ENCODE measurements at places on chromosomes 6 and 20.

DNA sequence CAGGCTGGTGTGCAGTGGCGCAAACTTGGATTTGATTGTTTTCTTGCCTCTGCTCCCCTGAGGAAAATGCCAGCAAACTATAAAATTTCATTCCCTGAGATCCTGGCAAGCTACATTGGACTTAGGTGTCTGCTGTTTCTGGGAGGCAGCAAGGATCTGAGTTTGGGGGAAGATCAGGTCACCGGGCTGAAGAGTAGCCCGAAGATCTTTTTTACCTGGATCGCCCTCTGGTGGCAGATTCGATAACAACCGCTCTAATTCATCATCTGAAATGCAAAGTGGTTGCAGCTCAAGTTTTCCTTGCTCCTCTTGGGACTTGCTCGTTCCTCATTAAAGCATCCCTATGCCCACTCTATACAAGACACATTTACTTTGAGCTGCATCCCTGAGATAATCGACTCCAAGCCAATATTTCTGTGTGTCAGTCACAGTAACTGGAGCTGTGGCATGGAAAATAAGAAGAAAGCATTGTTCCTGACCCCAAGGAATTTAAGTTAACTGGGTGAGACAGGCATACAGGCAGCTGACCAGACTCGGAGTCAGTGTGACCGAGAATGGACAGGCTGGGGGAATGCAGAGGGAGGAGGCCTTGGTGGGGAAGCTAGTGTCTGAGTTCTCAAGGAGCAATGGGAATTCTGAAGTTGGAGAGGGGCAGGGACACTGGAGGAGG lies 131.8 kb upstream of the PROKR2 start:
- H3K36me3 ChIP-seq: no peaks in the 10 kb centered on the region
- no peak overlapping the region for H3K4me3 ChIP-seq
- H3K27ac ChIP-seq: no peak overlapping the region
- no peaks in the 10 kb centered on the region for H3K4me1 ChIP-seq
- peaks cover 18% of the 10 kb centered on the region for H3K27me3 ChIP-seq

- H3K4me3 ChIP-seq: no peak overlapping the region
- peaks cover 9% of the 10 kb centered on the region for H3K27me3 ChIP-seq
- H3K36me3 ChIP-seq: no peaks in the 10 kb centered on the region
- DNase-seq: no peak
- H3K27ac ChIP-seq: no peak overlapping the region
Observed at GRCh38 chr6:16985513-16986284, 116.2 kb upstream of the STMND1 start.

GRCh38 chr6:2733736-2734480 lies 16.8 kb downstream of the MYLK4 start:
- no peaks in the 10 kb centered on the region for H3K27me3 ChIP-seq
- no peak overlapping the region for H3K4me3 ChIP-seq
- DNase-seq: no peak
- H3K36me3 ChIP-seq: no peaks in the 10 kb centered on the region

DNA sequence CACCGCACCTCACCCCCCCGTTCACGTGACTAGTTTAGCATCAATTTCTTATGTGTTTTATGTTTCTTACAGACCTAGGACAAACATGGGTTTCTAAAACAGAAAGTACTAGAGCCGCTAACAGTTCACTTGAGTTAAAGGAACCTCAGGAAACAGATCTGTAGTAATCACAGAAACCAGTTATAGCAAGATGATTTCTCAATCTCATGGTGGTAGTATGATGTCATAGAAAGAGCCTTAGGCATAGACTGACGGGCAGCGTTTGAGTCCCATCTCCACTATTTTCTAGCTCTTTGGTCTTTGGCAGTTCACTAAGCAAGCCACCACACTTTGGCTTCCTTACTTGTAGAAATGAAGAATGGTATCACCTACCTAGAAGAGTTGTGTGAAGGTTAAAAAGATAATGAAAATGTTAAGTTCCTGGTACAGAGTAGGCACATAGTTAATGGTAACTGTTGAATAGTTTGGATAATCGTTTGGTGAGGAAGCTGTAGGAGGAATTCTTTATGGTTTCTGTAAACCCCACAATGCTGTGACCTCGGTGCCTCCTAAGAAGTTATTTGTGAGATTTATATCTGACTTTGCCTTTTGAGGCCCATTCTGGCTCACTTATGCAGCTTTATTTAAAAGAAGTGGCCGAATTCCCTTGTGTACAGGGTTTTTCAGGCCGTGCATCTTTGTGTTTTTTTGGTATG lies 21.3 kb downstream of the CTNNBL1 start:
- H3K27me3 ChIP-seq: no peaks in the 10 kb centered on the region
- H3K4me3 ChIP-seq: no peak overlapping the region
- H3K36me3 ChIP-seq: no peaks in the 10 kb centered on the region
- H3K4me1 ChIP-seq: peaks cover 20% of the 10 kb centered on the region
- no peak overlapping the region for H3K27ac ChIP-seq
- DNase-seq: no peak

Data from adrenal gland (tissue), 19 donors.